NCI-H187 (cell line): ENCODE measurements at places on chromosomes 6 and 20.

GRCh38 chr6:131694832-131695426 is 6.3 kb downstream of the OR2A4 start:
- DNase-seq, result no peak

- DNase-seq, result peak; percentile 77
These were observed 47.8 kb downstream of the PSMB1 start for GRCh38 chr6:170505306-170505705.

GRCh38 chr20:62575976-62576722 is 66.2 kb upstream of the SLCO4A1 start:
- DNase-seq, result no peak

- DNase-seq, result peak; percentile 76
These were observed 17.3 kb upstream of the TRIM27 start for GRCh38 chr6:28940858-28941683.

- no peak for DNase-seq
These were observed 3.7 kb downstream of the TIAM2 start for GRCh38 chr6:154998855-154999254.

- DNase-seq, result no peak
These were observed 1.0 kb upstream of the SPATA2 start for GRCh38 chr20:49916146-49917002.

DNA sequence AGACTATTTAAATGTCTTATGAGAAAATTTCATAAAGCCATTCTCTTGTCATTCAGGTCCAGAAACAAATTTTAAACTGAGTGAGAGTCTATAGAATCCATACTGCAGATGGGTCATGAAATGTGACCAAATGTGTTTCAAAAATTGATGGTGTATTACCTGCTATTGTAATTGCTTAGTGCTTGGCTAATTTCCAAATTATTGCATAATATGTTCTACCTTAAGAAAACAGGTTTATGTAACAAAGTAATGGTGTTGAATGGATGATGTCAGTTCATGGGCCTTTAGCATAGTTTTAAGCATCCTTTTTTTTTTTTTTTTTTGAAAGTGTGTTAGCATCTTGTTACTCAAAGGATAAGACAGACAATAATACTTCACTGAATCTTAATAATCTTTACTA is 5.0 kb downstream of the MARCKS start:
- DNase-seq, result no peak

DNA sequence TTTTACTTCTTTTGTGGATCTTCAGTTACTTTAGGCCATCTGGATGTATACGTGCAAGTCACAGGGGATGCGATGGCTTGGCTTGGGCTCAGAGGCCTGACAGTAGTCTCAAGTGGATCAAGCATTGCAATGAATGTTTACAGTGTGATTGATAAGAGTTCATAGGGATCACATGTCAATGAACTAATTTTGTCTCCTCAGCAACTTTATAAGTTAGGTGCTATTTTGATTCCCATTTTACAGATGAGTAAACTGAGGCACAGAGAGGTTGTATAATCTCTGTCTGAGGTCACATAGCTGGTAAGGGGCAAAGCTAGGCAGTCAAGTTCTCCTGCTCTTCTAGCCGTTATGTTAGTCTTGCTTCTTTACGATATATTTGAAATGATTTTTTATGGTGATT is 13.5 kb downstream of the MEI4 start:
- DNase-seq, result no peak

- no peak for DNase-seq
These were observed 48.1 kb downstream of the RIPOR2 start for GRCh38 chr6:24887545-24888140.

- no peak for DNase-seq
These were observed 107.4 kb downstream of the PXDC1 start for GRCh38 chr6:3643921-3644738.

DNA sequence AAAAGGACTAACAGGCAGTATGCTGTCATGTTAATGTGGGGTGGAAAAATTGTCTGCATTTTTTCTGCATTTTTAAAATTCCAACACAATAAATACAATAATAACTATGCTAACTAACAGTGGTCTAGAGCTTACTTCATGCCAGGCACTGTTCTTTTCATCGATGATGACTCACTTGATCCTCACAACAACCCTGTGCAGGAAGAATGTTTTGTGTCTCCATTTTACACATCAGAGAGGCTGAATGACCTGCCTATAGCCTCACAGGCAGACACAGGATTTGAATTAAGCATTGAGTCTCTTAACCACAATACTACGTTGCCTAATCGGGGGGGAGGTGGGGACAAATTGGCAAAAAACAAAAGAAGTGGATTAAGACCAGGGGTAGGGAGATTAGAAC is 26.9 kb upstream of the FANCE start:
- no peak for DNase-seq

DNA sequence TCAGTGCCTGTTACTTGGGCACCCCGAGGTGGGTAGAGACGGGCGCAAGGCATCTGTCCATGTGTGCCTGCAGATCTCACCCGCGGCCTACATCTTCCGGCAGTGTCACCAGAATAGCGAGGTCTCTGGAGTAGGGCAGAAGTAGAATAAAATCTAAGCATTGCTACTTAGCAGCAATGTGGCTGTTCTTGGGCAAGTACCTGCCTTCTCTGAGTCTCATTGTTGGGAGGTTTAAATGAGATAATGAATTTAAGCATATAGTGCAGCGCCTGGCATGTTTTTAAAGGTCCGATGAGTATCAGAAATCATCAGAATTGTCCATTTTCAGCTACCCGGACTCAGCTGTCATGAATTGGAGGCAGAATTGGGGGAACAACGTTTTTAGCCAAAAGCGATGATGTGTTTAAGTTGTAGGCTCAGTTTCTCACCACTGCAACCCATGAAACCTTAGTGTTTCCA is 800 bp downstream of the ABCC10 start:
- DNase-seq, result no peak

DNA sequence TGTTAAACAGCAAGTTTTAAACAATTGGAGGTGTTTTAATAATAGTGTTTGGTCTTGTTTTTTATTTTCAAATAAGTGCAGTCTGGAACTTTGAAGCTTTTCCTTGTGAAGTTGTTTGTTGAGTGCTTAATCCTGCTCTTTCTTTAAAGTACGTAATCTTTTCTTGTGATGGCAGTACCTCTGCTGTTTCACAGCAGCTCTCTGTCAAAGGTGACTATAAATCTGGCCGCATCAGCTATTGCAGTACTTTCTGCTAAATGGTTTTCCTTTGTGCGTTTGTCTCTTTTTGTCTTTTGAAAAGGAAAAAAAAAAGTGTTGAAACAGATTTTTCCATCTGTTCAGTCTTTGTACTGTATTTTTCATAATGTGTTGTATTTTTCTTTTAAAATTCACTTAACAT is 12.7 kb downstream of the STXBP5 start:
- DNase-seq, result no peak

- DNase-seq, result no peak
These were observed 95.0 kb downstream of the IYD start for GRCh38 chr6:150463852-150464251.

- DNase-seq, result no peak
These were observed 55.4 kb downstream of the MRPL14 start for GRCh38 chr6:44071670-44072451.

DNA sequence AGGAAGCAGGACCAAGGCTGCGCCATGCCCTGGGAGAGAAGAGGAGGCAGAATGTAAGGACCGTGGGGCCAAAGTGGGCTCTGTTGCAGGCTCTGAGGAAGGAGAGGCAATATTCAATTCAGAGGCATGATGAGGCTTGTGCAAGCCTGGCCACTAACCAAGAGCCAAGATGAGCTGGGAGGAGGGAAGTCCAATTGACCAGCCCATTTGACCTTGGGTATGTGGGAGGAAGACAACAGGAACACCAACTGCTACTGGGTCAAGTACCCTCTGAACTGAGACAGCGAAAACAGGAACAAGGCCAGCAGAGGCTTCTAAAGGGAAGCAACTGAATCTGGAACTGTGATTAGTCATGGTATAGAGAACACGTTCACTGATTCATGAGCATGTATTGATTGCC is 779.6 kb downstream of the MAFB start:
- no peak for DNase-seq

- DNase-seq, result no peak
These were observed 1.1 kb downstream of the MAPRE1 start for GRCh38 chr20:32820698-32821377.

GRCh38 chr6:158057213-158057987 is 75.7 kb downstream of the SYNJ2 start:
- DNase-seq, result no peak

GRCh38 chr6:127103482-127103881 is 15.0 kb upstream of the RSPO3 start:
- DNase-seq, result no peak

DNA sequence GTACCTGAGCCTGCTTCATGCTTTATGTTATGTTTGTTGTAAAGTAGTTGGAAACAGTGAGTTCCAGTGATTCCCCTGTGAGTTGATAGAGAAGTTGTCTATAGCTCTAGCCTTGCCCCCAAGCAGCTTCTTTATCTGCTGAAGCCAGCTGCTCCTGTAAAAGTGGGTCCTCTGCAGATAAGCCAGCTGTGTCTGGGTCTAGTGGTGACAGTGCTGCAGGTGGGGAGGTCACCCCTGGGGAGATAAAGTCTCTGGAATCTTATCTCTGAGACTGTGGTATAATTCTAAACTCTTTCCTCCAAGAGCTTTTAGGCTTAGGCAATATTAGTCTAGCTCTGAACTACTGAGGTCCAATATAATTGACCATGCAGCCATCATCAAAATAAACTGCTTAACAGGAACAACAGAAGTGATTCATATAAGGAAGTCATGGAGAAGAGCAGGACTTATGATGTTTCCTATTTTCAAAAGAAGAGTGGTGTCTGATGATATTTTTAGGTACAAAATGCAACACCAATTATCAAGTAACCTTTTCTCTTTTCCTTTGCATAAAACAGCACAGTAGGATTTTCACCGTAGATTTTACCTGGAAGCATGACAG is 44.2 kb upstream of the TMEM217 start:
- DNase-seq, result no peak

- DNase-seq, result no peak
These were observed 40.8 kb downstream of the DNAH8 start for GRCh38 chr6:38755874-38756273.

DNA sequence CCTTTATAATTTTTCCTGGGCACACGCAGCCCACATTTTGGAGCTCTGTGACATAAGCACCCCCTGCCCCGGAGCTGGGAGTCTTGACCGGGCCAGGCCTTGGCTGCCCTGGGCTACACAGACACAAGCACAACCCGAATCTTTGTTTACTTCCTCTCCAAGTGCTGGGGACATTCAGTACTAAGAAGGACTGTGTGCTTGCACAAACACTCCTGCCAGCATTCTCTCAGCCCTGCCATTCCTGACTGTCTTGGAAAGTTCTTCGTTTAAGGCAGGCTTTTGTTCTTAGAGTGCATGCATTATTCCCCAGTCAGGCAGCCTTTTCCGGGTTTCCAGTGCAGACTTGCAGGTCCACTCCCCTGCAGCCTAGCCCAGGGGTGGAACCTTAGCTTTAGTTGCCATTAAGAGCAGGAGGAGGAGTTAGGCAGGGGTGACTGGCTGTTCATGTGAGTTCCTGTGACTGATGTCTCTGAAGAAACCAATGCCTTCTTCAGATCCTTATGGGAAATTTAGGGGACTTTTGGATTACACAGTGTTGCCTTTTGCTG is 28.6 kb downstream of the FOXO3 start:
- peak; percentile 20 for DNase-seq

DNA sequence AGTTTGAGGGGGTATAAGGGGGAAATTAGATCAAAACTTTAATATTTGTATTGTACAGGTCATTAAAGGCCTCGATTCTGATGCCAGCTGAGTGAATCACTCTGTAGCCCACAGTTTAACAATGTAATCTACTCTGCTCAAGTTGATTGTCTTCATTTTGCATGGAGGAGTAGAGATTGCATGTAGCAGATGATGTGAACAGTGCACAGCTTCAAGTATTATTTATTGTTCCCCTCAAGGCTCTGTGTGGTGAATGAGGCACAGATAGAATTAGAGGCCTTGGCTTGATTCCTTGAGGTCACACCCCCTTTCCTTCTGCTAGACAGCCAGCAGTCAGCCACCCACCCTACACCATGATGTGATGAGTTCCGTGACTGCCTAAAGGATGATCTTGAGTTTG is 38.1 kb downstream of the TXLNB start:
- DNase-seq, result no peak

DNA sequence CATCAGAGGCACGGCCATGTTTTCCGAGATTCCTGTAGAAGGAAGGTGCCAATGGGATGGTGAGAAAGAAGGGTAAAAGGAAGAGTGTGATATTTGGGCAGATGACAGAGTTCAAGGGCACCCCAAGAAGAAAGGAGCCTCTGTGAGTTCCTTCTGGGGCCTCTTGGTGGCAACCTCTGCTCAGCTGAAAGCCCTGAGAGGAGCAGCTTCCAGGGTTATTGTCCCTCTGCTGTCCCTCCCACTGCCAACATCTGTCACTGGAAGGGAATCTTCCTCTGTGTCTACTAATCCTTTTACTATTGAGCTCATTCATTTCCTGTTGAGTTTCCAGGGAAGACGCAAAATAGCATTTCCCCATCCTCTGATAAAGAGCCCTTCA is 40.0 kb upstream of the KCNK16 start:
- no peak for DNase-seq

- DNase-seq, result no peak
These were observed 6.7 kb downstream of the C6orf132 start for GRCh38 chr6:42135722-42136121.

DNA sequence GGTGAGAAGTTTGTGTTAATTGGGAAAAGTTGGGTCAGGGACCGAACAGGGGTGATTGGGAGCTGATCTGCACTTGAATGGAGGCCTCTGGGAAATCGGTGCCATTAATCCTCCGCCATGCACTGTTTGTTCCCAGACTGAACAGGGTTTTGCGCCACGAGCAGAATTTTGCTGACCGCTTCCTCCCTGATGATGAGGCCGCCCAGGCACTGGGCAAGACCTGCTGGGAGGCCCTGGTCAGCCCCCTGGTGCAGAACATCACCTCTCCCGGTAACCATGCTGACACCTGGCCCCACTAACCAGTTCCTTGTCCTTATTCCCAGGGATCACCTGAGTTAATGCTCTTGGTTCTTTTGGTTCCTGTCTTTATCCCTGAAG is 21.7 kb downstream of the CUL9 start:
- no peak for DNase-seq

DNA sequence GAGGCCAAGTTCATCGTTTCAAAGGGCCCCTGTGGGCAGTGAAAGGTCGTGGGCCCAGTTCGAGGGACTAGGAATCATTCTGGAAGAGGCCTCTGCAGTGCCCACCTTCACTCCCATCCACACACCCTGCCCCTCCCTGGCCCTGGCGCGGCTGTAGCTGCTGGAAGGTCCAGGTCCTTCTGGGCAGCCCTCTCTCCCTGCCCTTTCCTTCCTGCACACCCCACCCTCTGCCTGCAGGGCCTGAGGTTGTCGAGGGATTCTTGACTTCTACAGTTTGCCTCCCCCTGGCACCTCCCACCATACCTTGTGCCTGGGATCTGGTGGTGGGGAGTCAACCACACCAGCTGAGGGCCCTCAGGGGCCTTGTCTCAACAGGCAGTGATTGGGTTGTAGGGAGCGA is 4.5 kb upstream of the MYT1 start:
- DNase-seq, result no peak
